ENCODE measurements at places on chromosomes 7 and 10.

DNA sequence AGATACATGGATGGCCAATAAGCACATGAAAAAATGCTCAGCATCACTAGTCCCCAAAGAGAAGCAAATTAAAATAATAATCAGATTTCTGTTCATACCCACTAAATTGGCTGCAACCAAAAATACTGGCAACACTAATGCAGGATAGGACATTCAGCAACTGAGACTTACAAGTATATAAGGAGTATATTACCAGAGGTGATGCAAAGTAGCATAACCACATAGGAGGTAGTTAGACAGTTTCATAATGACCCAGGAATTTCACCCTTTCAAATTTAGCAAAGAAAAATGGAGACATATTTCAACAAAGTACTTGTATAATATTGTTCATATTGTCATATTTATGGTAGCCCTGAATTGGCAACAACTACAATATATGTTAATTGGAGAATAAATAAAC is 727.8 kb downstream of the GRID1 start:
- H3K27ac ChIP-seq: no peak overlapping the region
- DNase-seq: no peak
- no peaks in the 10 kb centered on the region for H3K4me1 ChIP-seq
- no peak overlapping the region for H3K4me3 ChIP-seq
- no peaks in the 10 kb centered on the region for H3K27me3 ChIP-seq

DNA sequence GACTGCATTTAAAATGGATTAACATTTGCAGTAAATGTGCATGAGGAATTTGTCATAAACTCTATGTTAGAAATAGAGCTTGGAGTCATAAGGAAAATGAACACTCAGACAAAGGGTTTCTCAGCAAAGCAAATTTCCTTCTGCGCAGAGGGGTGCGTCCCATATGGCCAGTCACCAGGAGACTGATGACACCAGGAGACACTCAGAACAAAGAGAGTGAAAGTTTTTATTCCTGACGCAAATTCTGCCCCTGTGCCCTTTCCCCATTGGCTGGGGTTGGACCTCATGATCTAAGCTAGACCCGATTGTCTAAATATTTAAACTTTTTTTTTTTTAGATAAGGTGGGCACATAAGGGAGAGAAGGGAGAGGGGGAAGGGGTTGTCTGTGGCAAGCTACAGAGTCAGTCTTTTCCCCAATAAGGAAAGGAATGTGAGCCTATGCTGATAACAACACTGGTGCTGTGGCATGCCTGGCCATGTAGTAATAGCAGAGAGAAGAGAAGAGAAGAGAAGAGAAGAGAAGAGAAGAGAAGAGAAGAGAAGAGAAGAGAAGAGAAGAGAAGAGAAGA is 202.0 kb downstream of the POM121L12 start:
- no peaks in the 10 kb centered on the region for H3K27me3 ChIP-seq
- H3K27ac ChIP-seq: no peak overlapping the region
- no peaks in the 10 kb centered on the region for H3K4me1 ChIP-seq
- no peak for DNase-seq
- no peak overlapping the region for H3K4me3 ChIP-seq

GRCh38 chr7:22672846-22673680 is 53.9 kb upstream of the IL6 start:
- H3K4me3 ChIP-seq: no peak overlapping the region
- H3K27me3 ChIP-seq: no peaks in the 10 kb centered on the region
- peaks cover 26% of the 10 kb centered on the region for H3K4me1 ChIP-seq
- H3K36me3 ChIP-seq: no peaks in the 10 kb centered on the region

DNA sequence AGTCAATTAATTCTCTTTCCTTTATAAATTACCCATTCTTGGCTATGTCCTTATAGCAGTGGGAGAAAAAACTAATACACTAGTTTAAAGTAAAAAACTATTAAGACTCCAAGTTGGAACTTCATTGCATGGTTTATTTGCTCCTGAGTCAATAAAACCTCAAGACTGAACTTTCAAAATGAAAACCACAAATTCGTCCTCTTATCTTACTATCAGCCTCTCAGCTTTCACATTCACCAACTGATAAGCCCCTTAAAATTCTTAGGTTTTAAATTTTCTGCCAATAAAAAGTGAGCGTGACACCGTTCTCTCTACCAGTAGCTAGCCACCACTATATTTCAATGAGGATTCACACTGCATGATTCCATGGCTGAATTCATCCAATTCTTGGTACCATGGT is 346.4 kb upstream of the NPSR1 start:
- H3K4me3 ChIP-seq: no peak overlapping the region
- H3K27me3 ChIP-seq: no peaks in the 10 kb centered on the region
- no peaks in the 10 kb centered on the region for H3K36me3 ChIP-seq
- DNase-seq: no peak
- H3K4me1 ChIP-seq: peaks cover 7% of the 10 kb centered on the region

- no peak overlapping the region for H3K4me3 ChIP-seq
- H3K27ac ChIP-seq: no peak overlapping the region
- H3K36me3 ChIP-seq: no peaks in the 10 kb centered on the region
- no peak for DNase-seq
- no peaks in the 10 kb centered on the region for H3K4me1 ChIP-seq
These were observed 3.4 kb upstream of the DLX6 start for GRCh38 chr7:97001656-97002554.

DNA sequence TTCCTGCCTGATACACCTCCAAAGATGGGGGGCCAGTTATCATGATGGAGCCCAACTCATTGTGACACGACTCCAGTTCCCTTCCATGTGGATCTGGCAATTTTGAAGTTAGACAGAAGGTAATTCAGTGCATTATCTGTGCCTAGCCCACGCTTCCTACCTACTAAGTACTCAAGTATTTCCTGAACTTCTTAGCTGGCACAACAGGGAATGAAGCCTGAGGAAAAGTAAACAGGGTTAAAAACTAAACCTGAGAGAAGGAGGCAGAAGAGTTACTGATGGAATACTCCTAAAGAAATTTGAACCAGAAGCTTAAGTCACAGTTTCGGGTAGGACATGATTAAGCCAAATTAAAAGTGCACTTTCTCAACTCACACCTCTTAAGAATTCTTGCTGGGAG is 1.1 kb upstream of the SEC31B start:
- H3K4me3 ChIP-seq: no peak overlapping the region
- no peaks in the 10 kb centered on the region for H3K27me3 ChIP-seq
- H3K27ac ChIP-seq: no peak overlapping the region
- peaks cover 5% of the 10 kb centered on the region for H3K4me1 ChIP-seq
- DNase-seq: peak; percentile 77

- DNase-seq: peak; percentile 80
- peaks cover 6% of the 10 kb centered on the region for H3K4me1 ChIP-seq
- H3K27ac ChIP-seq: peak overlapping the region; percentile 51
- peaks cover 10% of the 10 kb centered on the region for H3K36me3 ChIP-seq
- H3K4me3 ChIP-seq: peak overlapping the region; percentile 60
These were observed 3.5 kb downstream of the ARID5B start for GRCh38 chr10:61904733-61905725.

- no peak overlapping the region for H3K27ac ChIP-seq
- DNase-seq: no peak
- H3K4me1 ChIP-seq: no peaks in the 10 kb centered on the region
- H3K4me3 ChIP-seq: no peak overlapping the region
These were observed 91.2 kb upstream of the CCZ1B start for GRCh38 chr7:6917258-6917657.

GRCh38 chr10:13382703-13383398 is 34.8 kb upstream of the SEPHS1 start:
- DNase-seq: no peak
- no peak overlapping the region for H3K4me3 ChIP-seq
- H3K27me3 ChIP-seq: peaks cover 27% of the 10 kb centered on the region
- no peaks in the 10 kb centered on the region for H3K36me3 ChIP-seq
- 0 out of 2 replicates have a peak, but pooled peaks cover 1% of the 10 kb centered on the region for H3K4me1 ChIP-seq
- no peak overlapping the region for H3K27ac ChIP-seq

GRCh38 chr10:76255241-76255640 is 823.8 kb downstream of the LRMDA start:
- no peak for DNase-seq
- peaks cover 3% of the 10 kb centered on the region for H3K4me1 ChIP-seq
- no peak overlapping the region for H3K27ac ChIP-seq
- no peaks in the 10 kb centered on the region for H3K36me3 ChIP-seq

GRCh38 chr10:73810735-73811465 is 498 bp downstream of the NDST2 start:
- peaks cover 42% of the 10 kb centered on the region for H3K36me3 ChIP-seq
- 0 out of 2 replicates have a peak, but pooled peaks cover 4% of the 10 kb centered on the region for H3K4me1 ChIP-seq
- no peaks in the 10 kb centered on the region for H3K27me3 ChIP-seq
- H3K4me3 ChIP-seq: peak overlapping the region; percentile 88
- no peak for DNase-seq

DNA sequence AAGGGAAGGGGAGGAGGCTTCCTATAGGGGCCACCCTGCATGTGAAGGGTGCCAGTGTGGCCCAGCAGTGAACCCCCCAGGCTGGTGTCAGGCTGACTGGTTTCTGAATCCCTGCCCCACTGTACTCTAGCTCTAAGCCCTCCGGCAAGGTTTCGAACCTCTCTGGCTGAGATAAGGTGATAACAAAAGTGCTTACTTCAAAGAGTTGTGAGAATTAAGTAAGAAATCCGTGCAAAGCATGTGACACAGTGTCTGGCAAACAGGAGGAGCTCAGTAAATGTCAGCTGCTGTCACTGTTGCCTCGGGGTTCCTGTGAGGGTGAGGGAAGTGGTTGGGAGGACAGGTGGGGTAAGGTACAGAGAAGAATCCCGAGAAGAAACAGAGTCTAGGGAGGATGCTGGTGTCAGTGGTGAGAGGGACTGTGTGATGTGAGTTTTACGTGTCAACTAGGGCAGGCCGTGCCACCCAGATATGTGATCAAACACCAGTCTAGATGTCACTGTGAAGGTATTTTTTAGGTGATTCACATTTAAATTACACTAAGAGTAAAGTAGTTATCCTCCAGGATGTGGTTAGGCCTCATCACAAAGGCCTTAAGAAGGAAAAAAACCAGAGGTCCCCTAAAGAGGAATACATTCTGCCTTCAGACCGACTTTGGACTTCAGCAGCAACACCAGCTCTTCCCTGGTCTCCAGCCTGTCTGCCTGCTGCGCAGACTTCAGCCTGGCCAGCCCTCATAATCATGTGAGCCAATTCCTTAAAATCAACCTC is 64.4 kb downstream of the BPGM start:
- peak; percentile 43 for DNase-seq
- no peaks in the 10 kb centered on the region for H3K36me3 ChIP-seq
- no peak overlapping the region for H3K4me3 ChIP-seq
- H3K27me3 ChIP-seq: no peaks in the 10 kb centered on the region

GRCh38 chr7:119925581-119926289 is 347.2 kb upstream of the KCND2 start:
- no peaks in the 10 kb centered on the region for H3K4me1 ChIP-seq
- H3K27me3 ChIP-seq: no peaks in the 10 kb centered on the region
- no peak for DNase-seq
- no peak overlapping the region for H3K4me3 ChIP-seq

- H3K36me3 ChIP-seq: no peaks in the 10 kb centered on the region
- no peak overlapping the region for H3K27ac ChIP-seq
- H3K4me1 ChIP-seq: peaks cover 2% of the 10 kb centered on the region
- H3K4me3 ChIP-seq: no peak overlapping the region
- no peaks in the 10 kb centered on the region for H3K27me3 ChIP-seq
- DNase-seq: no peak
These were observed 132.0 kb upstream of the SVIL start for GRCh38 chr10:29766753-29767152.

GRCh38 chr7:11208883-11209465 is 235.3 kb downstream of the PHF14 start:
- no peaks in the 10 kb centered on the region for H3K27me3 ChIP-seq
- H3K36me3 ChIP-seq: no peaks in the 10 kb centered on the region

- no peak overlapping the region for H3K27ac ChIP-seq
- H3K4me1 ChIP-seq: peaks cover 3% of the 10 kb centered on the region
- no peaks in the 10 kb centered on the region for H3K36me3 ChIP-seq
- peak; percentile 88 for DNase-seq
- H3K4me3 ChIP-seq: no peak overlapping the region
These were observed 399.5 kb upstream of the ANKRD30A start for GRCh38 chr10:36725581-36726520.

- H3K36me3 ChIP-seq: no peaks in the 10 kb centered on the region
- no peak overlapping the region for H3K4me3 ChIP-seq
- H3K4me1 ChIP-seq: peaks cover 23% of the 10 kb centered on the region
These were observed 32.6 kb upstream of the ELN start for GRCh38 chr7:73995330-73995729.

DNA sequence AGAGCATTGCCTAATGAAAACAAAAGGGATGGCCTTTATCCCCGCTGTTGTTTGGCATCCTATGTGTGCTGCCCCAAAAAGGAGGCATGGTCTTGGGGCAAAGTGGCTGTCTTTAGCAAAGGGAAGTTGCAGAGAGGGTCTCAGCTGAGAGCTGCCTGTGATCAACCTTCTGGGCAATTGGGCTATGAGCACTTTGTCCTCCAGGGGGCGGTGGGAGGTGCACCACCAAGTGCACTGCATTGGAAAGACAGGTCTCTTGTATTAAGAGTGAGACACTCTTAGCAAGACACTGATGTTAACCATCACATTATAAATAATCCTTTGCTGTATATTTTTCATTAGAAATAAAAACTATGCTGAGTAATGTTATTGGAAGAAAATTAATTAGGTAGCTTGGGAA is 314.8 kb downstream of the POM121L12 start:
- H3K27me3 ChIP-seq: no peaks in the 10 kb centered on the region
- no peak overlapping the region for H3K27ac ChIP-seq
- no peak for DNase-seq
- H3K4me1 ChIP-seq: no peaks in the 10 kb centered on the region

DNA sequence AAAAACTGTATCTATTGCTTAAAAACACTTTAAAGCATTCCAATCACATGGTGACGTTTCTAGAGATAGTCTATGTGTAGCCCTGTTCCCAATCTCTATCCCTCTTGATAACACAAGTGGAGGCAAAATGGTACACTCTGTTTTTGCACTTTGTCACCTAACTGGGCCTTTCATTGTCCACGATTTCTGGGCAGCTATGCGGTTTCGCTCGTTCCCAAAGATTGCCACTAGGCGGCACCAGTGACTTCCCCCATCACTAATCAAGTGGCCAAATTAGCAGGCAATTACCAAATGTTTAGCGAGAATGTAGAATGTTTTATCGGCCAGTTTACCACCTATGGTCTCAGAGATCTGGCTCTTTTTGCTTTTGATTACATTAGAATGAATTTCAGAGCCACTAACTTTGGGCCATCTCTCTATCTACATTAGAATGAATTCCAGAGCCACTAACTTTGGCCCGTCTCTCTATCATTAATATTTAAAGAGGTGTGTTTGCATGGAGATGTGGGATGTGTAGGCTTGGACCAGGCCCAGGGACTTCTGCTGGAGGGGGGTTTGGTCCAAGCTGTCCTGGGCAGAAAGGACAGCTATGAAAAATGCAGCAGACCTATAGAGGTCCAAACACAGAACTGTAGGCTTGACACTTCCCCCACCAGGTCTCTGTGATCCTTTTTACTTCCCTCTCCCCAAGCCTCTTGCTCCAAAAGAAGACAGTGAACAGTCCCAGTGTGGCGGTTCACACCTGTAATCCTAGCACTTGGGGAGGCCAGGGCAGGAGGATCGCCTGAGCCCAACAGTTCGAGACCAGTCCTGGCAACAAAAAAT is 90.1 kb downstream of the EPC1 start:
- DNase-seq: peak; percentile 37
- no peak overlapping the region for H3K4me3 ChIP-seq
- no peaks in the 10 kb centered on the region for H3K27me3 ChIP-seq
- no peaks in the 10 kb centered on the region for H3K36me3 ChIP-seq
- no peak overlapping the region for H3K27ac ChIP-seq
- H3K4me1 ChIP-seq: no peaks in the 10 kb centered on the region
